OCI-LY7 (cell line): ENCODE measurements at places on chromosomes 4 and X.

DNA sequence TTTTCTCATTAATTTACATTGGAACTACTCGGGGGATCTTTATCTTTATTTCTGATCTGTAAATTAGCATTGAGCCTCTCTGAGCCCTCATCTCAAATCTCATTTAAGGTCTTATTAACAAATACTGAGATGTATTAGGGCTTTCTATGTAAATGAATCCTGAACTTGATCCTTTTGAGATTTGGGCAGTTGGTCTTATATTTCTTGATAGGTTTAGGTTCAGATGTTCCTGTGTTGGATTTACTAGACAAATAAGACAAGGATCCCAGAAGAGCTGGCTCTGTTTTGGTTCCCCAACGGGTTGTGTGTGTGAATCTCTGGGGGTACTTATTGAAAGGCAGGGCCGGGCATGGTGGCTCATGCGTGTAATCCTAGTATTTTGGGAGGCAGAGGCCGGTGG, 36.1 kb downstream of the LONRF3 start:
- DNase-seq: no peak

DNA sequence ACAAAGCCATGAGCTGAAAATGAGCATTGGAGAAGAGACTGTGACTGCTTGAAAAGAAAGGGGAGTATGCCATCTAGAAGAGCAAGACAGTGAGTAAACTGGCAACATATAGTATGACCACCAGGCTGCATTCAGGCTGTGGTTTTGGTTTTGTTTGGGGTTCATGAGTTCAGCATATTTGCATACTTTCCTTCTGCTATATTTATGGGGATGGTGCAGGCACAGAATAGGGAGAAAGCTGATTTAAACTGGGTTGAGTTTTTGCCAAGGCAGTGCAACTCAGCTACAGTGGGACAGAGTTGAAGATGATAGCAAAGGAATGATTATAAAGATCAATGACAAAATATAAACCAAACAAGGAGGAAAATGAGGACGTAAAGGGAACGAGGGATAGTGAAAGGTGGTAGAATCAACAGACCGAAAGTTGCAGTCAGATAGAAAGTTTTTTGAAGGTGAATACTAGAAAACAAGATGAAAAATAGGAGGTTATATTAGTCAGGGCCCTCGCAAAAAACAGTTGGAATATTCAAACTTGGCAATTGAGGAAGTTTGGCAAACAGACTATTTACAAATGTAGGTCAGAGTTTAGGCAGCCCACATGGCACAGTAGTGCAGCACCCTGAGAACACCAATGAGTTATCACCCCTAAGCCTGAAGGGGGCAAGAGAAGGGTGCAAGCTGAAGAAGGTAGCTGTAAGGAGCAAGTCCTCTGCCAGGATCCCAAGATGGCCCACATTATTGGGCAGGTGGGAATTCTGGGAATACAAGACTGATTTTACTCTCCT, 114.8 kb upstream of the MAP9 start:
- DNase-seq: no peak

DNA sequence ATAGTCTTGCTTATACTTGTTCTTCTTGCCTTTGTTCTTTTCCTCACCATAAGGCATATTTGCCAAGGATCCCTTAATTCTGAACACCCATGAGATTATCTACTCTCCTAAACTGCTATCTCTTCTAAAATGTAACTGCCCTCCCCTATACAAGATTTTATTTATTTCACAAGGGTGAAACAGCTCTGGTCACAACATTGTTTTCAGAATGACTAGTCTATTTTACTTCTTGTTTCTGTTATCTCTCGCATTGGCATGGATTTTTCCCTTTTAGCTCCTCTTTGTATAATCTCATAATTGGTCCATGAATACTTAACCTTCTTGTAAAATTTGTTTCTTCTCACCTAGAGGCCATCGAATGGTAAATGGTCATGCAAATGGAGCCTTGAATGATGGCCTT, 17.2 kb upstream of the COL25A1 start:
- no peak for DNase-seq

GRCh38 chr4:102500352-102500695, 835 bp upstream of the NFKB1 start:
- peak; percentile 29 for DNase-seq

GRCh38 chr4:34271479-34272355, 1972.6 kb downstream of the ARAP2 start:
- no peak for DNase-seq

- DNase-seq: no peak
Observed at GRCh38 chr4:140099983-140100382, 54.0 kb downstream of the MAML3 start.

DNA sequence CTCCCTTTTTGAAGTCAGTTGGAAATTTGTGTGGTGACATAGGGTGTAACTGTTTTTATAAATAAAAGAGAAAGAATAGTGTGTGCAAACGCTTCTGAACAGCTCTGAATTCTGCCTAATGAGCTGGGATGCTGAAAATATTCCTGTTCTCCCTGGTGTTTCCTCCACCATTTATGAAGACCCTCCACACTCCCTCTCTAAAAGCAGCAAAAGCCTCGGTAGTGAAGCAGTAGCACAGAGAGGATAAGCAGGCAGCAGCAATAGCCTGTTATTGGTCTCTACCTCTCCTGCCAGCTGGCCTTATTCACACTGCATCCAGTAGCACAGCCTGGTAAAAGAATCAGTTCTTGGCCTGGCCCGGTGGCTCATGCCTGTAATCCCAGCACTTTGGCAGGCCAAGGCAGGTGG, 406.1 kb downstream of the IQCM start:
- no peak for DNase-seq

GRCh38 chrX:153380691-153381090, 20.5 kb downstream of the PNMA6E start:
- no peak for DNase-seq

DNA sequence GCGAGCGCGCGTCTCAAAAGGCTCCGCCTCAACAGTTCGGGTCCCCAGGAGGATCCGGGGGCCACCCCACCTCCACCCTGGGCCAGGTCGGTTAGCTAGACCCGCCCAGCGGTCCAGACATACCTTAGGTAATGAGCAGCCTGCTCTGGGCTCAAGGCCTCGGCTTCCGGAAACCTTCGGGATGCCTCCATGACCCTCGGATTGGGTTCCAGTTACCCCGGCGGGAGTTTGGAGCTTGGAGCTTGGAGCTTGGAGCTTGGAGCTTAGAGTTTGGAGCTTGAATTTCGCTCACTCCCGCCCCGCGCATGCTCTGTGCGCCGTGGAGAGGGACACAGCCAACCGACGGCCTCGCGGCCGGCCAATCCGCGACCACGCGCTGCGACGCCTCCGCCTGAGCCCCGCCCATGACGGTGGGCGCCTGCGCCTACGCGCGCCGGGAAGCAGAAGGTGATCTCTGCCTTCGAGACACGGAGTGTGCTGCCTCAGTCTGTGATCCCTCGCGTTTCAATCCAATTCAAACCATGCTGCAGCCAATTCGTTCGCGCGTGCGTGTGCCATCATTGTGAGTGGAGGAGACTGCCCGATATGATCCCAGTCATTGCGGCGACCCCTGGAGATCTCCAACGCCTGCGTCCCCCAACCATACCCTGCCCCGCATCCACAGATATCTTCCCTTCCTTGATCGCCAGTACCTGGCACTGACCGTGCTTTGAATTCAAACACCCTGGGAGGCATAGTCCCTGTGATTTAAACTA, at the start of gene ERCC6L:
TSS of gene ERCC6L (minus strand) at position 307 of the 755 bp plus-strand sequence. CDS start at position 191, 116 bp downstream.
- DNase-seq: peak; percentile 86

- DNase-seq: no peak
Observed at GRCh38 chr4:55820279-55820678, 689 bp downstream of the EXOC1L start.

DNA sequence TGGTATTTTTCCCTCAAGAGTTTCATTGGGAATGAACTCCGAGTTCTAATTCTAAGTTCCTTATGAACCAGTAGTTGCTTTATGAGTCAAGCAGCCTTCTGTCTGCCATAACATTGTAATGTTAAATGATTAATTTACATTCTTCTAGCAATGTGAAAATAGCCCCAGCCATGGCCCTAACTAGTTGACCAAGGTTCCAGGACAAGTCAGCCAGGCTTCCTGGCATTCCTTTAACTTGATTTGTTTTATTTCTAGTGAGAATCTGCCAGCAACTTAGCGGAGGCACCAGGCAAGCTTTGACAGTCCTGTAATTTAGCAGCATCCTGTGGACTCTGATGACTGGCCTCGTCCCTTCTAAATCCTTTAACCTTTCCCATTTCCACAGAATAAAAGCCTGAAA, 69.0 kb downstream of the GLRA2 start:
- DNase-seq: no peak

GRCh38 chrX:113492895-113493294, 652.3 kb upstream of the AMOT start:
- DNase-seq: no peak

- no peak for DNase-seq
Observed at GRCh38 chr4:68963374-68963773, 11.8 kb upstream of the UGT2A3 start.

DNA sequence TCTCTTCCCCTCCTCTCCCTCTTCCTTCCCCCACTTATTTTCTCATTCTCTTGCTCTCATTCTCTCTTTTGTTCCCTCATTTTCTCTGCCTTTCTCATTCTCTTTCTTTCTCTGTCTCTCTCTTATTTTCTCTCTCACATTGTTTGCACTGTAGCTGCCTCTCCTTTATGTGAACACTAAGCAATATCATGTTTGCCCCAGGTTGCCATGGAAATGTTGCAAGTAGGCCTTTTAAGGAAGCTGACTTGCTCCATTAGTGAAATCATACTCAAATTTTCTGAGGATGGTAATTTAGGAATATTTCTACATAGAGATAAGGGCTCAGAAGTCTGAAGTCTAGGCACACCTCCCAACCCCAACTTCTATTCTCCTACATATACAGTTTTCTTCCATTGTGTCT, 130.1 kb downstream of the EDA start:
- DNase-seq: no peak

- no peak for DNase-seq
Observed at GRCh38 chrX:134371133-134371532, 88.8 kb upstream of the HPRT1 start.

GRCh38 chr4:6990661-6991060, 52.5 kb upstream of the TADA2B start:
- DNase-seq: no peak

DNA sequence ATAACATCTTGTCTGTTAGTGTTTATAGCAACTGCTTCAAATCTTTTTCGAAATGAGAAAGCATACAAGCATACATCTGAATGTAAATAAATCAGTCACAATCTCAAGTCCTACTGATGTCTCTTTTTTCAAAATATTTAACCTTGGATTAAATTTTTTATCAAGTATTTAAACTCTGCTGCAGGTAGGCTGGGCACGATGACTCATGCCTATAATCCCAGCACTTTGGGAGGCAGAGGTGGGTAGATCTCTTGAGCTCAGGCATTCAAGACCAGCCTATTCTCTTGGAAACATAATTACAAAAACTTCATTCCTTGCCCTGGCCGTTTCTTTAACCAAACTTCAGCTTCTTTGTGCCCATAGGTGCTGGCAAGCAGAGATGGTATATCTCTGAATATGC, 540.3 kb upstream of the GALNT7 start:
- no peak for DNase-seq

- DNase-seq: no peak
Observed at GRCh38 chr4:65437102-65437501, 233.2 kb downstream of the EPHA5 start.

GRCh38 chr4:181946902-181947301, 296.3 kb upstream of the TENM3 start:
- no peak for DNase-seq

GRCh38 chrX:11143931-11144678, 33.0 kb downstream of the HCCS start:
- DNase-seq: peak; percentile 79

- DNase-seq: no peak
Observed at GRCh38 chr4:75849461-75849860, 52.8 kb downstream of the PPEF2 start.

DNA sequence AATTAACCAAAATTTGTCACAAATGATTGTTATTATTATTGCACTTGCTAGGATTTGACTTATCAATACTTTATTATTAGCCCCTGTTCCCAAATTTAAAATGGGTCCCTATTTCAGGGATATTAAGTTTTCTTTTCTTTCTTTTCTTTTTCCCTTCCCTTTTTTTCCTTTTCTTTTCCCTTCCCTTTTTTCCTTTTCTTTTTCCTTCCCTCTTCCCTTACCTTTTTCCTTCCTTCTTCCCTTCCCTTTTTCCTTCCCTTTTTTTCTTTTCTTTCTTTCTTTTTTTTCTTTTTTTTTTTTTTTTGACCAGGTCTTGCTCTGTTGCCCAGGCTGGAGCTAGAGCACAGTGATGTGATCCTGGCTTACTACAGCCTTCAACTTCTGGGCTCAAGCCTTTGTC, 33.8 kb downstream of the WWC2 start:
- no peak for DNase-seq

DNA sequence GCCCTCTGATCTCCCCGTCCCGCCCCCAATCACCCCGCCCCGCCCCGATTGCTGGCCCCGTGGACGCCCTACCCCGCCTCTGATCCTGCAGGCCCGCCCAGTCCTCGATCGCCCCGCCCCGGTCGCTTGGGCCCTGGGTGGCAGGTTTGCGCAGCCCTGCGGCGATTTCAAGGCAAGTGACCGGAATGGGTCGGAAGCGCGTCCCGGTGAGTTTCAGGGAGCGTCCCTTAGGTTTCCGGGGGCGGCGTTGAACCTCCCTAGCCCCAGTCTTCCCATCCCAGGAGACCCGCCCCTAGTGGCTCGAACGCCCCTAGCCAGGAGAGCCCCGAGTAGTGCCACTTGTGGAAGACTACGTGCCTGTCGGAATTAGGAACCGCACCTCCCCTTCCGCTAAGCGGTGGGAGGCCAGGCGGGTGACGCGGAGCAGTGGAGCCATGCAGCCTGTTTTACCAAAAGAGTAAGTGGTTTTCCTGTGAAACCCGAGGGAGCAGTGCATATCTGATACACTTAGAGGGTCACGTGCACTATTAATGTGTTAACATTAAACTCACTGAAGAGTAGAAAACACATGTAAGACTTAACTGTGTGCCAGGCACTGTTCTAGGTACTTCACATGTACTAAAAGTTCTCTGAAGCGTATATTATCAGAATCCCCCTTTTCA, 354 bp upstream of the TEC start:
- peak; percentile 79 for DNase-seq

- DNase-seq: no peak
Observed at GRCh38 chrX:139246295-139246694, 284.2 kb upstream of the F9 start.

GRCh38 chrX:118373538-118373937, 27.6 kb downstream of the WDR44 start:
- no peak for DNase-seq

- no peak for DNase-seq
Observed at GRCh38 chrX:10109695-10110094, 47.1 kb upstream of the CLCN4 start.

GRCh38 chr4:55132775-55133174, 7.4 kb upstream of the KDR start:
- DNase-seq: no peak

DNA sequence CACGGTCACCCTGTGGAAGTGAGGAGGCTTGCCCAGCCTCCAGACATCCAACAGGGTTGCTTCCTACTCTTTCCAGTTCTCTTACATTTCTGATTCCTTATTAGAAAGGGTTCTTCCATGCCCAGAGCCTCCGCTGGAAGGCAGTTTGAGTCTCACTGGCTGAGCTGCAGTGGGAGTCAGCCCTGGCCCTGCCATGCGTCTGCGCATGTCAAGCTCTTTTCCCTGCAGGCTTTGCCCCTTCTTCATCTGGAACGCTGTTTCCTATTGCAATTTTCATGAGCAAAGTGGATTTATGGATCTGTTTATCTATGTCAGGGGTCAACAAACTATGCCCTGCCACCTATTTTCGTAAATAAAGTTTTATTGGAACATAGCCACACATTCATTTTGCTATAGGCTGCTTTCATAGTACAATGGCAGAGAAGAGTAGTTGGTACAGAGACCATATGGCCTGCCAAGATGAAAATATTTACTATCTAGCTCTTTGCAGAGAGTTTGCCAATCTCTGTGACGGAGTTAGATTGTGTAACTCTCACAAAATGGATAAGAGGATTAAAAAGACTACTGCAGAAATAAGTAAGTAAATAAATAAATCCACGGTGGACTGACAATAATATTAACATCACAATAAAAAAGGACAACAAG, 3.9 kb upstream of the CHRNA9 start:
- no peak for DNase-seq
